Fibroblast of pulmonary artery (primary cell): ENCODE measurements at places on chromosomes 5 and 9.

DNA sequence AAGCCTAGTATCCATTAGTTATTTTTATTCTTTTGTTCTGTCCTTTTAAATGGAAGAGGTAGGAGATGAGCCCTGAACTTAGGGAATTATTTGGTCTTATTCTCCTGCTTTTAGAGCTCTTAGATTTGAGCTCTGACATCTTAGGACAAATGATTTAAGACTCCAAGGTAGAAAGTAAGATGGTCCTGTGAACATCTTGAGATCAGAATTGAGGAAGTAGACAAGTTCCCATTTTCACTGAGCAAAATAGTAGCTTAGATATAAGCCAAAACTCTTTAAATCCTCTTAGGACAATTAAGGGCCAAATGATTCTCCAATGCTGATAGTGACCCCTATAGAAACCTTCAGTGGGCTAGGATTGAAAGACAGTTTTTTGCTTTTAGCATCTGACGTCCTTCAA, 53.0 kb upstream of the RUSC2 start:
- no peak for DNase-seq

DNA sequence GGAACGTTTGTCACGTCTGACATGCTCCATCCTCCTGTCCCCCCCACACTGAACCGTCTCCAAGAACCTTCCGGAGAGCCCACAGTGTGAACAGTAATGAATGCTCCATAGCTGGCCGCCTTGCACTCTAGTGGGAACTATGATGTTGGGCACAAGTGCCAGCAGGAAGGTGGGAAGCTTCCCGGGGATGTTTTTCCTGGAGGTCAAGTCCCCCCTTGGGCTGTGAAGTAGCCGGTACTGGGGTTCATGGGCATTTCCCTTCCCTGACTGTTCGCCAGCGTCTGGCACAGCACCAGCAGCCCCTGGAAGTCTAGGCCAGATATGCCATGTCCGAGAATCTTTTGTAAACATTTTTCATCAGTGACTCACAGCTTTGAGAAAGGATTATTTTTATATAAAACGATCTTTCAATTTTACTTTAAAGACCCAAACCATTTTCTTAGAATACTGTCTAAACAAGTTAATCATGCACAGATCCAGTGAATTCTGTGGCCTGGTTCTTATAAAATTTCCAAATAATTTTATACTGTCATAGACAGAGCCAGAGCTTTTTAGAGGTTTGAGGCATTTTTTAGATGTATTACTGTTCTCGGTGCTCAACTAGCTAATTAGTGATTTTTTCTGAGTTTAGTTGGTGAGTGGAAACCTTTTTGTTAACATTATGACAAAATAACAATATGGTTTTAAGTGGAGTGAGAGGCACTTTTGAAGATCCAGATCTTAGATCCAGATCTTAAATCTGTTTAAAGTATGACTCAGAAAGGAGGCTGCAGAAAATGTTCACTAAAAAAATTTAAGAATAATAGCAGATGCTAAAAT, 11.6 kb downstream of the ABL1 start:
- DNase-seq, result peak; percentile 83

DNA sequence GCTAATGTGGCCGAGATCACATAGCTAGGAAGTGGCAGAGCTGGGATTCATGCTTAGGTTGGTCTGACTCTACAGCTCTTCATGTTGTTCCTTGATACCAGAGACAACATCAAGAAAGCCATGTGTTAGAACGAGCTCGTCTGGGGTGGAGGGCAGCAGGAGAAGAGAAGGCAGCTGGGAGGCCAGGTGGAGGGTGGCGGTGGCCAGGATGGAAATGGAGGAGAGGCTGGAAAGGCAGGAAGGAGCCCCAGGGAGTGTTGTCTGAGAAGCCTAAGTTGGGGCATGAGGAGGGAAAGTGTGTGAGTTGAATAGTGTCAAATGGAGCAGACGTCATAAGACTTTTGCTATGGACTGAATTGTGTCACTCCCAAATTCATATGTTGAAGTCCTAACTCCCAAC, 315.3 kb downstream of the GADD45G start:
- no peak for DNase-seq

- peak; percentile 81 for DNase-seq
Observed at GRCh38 chr5:93915142-93915553, 173.7 kb upstream of the POU5F2 start.

GRCh38 chr9:133490865-133491655, 12.2 kb upstream of the SLC2A6 start:
- no peak for DNase-seq

DNA sequence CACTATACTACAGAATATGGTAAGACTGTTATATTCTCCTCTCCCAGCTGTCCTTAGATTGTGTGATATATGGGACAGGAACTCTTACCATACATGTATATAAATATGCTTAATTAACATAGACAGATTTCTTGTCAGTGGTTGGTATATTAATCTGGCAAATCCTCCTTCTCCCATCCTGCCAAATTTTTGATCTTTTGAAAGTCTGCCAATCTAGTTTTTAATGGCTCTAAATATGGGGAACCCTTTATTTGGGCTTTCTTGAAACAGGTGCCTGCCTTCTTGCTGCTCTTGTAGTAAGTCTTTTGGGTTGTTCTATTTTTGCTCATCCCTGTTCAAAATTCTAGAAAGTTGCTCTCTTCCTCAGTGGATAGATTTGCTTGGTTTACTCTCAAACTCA, 63.5 kb downstream of the SPATA31D1 start:
- DNase-seq, result no peak

- no peak for DNase-seq
Observed at GRCh38 chr5:5983261-5983980, 394.9 kb downstream of the MED10 start.

- DNase-seq, result peak; percentile 69
Observed at GRCh38 chr5:142871363-142872193, 101.4 kb downstream of the ARHGAP26 start.

DNA sequence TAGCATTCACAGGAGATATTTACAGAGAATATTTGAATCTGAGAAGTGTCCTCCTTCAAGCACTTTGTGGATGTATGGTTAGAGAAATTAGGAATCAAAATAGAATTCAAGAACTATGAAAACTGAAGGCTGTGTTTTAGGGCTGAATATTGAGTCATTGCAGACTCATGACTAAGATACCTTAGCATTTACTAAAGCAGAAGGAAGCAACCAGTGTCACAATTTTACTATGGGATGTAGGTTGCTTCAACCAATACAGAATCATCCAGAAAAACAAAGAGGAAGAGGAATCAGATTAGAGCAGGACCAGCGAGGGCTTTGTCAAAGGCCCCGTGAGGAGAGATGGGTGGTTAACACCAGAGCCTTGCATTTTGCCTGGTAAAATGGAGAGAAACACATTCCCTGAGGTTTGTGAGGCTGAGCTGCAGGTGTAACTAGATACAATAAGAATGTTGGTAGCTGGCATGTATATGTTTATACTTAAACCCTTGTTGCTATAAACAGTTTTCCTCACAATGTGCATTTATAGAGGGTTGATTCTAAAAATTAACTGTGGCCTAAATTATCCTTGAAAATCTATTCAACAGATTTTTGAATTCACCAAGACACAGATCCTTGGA, 518.1 kb downstream of the AGTPBP1 start:
- no peak for DNase-seq

DNA sequence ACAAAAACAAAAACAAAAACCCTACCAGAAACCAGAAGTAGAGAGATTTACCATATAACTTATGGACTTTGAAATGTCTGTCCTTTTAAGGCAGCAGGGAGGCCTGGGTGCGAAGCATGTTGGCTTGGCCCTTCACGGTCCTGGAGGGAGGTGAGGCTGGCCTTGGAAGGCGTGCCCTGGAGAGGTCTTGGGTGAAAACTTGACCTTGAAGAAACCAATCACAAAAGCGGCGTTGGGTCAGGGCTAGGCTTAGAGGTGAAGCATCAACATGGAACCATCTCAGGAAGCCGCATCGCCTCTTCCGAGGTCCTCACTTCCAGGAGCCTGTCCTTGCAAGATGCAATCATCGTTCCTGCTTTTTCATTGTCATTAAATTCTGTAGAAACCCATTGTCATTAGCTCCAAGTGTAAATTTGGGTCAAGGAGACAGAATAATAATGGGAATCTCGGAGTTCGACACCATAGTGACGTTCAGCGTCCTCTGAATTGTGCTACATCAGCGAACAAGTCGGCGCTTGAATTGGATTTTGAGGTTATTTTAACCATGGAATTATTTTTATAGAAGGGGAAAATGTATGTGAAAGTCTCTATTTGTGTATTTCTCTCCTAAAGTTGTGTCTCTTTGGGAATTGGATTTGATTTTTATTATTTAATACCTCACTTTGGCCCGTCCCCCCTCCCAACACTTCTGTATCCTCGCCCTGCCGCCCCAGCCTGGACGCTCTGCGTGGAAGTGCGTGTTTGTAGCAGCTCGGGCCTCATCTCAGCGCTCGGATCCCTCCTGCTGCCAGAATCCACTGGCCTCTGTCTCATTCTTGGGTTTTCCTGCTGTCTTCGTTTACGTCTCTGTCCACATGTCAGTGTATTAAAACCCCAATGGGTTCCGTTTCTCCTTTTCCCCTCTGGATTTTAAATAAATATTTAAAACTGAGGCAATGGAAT, 11.1 kb upstream of the ORM1 start:
- DNase-seq, result no peak

GRCh38 chr9:123065196-123065595, 31.7 kb downstream of the GPR21 start:
- DNase-seq, result no peak

DNA sequence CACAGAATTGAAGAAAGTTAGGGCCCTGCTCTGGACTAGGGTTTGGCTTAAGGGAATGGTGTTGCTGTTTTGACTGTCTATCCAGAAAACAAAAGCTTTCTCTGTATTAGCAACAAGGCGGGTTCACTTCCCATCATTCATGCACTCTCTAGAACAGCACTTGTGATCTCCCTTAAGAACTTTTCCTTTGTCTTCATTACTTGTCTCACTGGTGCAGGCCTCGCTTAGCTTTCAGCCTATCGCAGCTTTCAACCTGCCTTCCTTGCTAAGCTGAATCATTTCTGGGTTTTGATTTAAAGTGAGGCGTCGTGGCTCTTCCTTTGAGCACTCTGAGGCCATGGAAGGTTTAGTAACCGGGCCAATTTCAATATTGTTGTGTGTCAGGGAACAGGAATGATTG, 35.2 kb upstream of the LPCAT1 start:
- DNase-seq, result no peak

DNA sequence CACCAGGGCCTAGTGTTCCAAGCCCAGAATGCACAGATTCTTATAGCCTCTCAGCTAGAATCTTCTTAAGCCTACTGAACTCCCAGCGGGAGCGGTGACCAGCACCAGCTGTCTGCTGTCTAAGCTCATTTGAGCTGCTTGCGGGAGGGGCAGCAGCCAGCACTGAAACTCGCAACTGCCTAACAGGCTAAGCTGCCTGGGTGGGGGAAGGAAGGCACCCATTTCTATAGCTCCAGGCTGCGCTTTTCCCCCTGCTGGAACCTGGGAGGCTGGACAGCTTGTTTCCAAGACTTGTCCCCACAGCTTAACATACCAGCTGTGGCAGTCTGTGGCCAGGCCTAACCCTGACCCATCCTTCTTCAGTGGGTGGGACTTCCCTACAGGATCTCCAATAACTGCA, 512.9 kb downstream of the EFNA5 start:
- no peak for DNase-seq

GRCh38 chr5:159519365-159519764, 189.1 kb upstream of the IL12B start:
- DNase-seq, result no peak

- DNase-seq, result no peak
Observed at GRCh38 chr9:76580188-76580587, 121.2 kb downstream of the GCNT1 start.

- DNase-seq, result peak; percentile 4
Observed at GRCh38 chr5:103674739-103675138, 112.2 kb upstream of the NUDT12 start.

DNA sequence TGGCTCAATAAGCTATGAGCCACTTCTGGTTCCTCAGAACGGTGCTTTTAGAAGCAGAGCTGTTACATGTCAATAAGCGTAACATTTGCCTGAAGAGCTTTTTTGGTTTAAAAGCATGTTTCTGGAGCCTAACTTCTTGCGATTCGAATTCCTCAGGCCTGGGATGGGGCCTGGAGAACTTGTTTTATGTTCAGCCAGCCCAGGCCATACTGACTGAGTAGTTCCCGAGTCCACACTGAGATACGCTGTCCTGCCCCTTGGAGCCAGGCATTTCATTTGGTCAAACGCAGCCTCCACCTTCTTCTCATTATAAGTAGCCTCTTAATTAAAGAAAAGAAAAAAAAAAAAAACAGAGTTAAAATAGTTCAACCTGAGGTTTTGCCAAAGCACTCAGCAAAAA, 260.6 kb upstream of the ANKRD55 start:
- no peak for DNase-seq

GRCh38 chr5:154627698-154628678, 127.2 kb upstream of the LARP1 start:
- DNase-seq, result no peak

DNA sequence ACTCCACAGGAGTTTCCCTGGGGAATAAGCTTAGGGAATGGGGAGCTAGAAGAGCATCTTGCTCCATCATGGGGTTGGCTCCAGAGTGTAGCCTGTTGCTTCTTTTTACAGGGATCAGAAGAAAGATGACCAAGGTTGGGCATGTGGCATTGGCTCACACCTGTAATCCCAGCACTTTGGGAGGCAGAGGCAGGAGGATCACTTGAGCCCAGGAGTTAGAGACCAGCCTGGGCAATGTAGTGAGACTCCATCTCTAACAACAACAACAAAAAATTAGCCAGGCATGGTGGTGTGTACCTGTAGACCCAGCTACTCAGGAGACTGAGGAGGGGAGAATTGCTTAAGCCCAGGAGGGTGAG, 18.4 kb downstream of the NUDT2 start:
- no peak for DNase-seq

GRCh38 chr5:78586251-78586650, 62.3 kb downstream of the LHFPL2 start:
- peak; percentile 99 for DNase-seq

- peak; percentile 35 for DNase-seq
Observed at GRCh38 chr5:73957397-73958001, 331.5 kb downstream of the ARHGEF28 start.

GRCh38 chr5:172315587-172316493, 32.3 kb upstream of the UBTD2 start:
- DNase-seq, result no peak

DNA sequence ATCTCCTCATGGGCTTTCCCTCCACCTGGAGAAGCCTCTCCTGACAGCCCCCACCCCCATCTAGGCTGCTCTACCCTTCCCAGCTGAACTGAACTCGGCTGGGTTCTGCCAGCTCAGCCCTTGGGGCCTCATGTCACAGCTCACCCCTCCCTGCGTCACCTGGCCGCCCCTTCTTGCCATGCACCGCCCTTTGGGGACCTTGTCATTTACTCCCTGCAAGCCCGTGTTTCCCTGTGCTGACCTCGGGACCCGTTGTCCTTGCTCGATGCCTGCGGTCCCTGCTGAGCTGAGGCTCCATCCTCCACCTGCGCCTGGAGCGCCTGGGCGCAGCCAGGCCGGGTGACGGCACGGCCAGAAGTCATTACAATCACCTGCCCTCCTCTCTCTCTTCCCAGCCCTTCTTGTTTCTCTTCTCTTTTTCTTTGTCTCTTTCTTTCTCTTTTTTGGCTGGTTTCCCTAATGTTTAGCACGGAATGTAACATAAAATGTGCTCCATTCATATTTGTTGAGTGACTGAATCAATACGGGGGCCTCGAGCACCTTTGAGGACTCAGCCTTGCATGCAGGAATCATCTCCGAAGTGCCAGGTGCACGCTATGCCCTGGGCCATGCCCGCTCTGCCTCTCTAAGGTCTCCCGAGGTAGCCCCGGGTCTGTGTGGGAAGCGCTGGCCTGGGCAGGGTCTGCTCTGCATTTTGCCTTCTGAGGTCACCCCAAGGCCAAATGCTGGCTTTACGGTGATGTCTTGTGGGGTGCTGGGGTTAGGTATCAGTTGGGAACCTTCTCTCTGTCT, 48.1 kb upstream of the COL5A1 start:
- DNase-seq, result no peak
